ENCODE measurements at places on chromosomes 2 and 18.

DNA sequence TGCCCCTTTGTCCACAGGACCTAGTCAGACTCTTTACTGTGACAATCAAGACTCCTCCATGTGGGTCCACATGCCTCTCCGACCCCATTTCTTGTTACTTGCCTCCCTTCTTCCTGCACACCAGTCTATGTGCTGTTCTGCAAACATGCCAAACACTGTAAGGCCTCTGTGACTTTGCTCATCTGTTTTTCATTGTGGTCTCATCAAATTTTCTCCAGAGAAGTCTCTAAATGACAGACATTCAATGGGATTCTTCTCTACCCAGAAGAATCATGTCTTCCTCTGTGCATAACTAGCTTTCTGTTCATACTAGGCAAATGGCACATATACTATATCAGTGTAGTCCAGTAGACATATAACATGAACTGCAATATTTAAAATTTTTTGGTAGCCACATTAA is 43.0 kb upstream of the KCNE4 start:
- DNase-seq = no peak

GRCh38 chr2:236639461-236640235 is 70.0 kb downstream of the ACKR3 start:
- no peak for DNase-seq

GRCh38 chr2:196380098-196380497 is 208.7 kb upstream of the STK17B start:
- no peak for DNase-seq

GRCh38 chr2:30484145-30484544 is 37.1 kb downstream of the LCLAT1 start:
- DNase-seq = no peak

- no peak for DNase-seq
These were observed 87.0 kb downstream of the FARSB start for GRCh38 chr2:222568865-222569264.

- DNase-seq = no peak
These were observed 3.0 kb upstream of the CEP68 start for GRCh38 chr2:65053199-65053598.

- DNase-seq = peak; percentile 27
These were observed 185.7 kb downstream of the MTCL1 start for GRCh38 chr18:8890957-8891464.

DNA sequence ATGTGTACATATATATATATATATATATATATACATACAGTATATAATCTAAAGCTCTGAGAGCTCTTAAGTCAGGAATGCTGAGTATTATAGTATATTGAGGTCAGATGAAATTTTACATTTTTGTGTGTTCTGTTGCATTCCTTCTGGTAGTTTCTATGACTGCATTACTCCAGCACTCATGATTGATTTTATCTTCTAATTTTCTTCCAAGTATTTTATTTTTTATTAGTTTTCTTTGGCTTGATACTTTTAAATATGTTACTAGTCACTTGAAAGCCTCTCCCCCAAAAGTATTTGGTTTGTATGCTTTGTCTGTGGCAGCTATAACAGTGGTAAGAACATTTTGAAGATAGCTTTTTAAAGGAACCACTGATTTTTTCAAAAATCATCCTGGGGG is 25.0 kb downstream of the METTL21A start:
- DNase-seq = no peak

DNA sequence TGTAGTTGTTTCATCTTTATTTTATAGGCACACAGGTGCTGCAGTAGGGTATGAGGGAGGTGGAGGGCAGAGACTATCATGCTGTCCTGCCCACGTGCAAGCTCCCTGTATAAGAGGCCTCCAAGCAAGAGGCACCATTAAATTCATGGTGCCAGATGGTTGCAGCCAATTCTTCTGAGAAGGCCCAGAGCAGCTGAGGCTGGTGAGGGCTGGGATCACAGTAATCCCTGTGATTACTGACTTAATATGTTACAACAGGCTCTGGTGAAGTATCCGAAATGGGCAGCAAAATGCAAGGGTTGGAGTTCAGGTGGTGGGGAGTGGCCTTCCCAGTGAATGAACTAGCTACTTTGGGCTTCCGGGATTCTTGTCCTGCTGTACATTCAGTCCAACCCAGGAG is 191.9 kb upstream of the SMAD2 start:
- no peak for DNase-seq

GRCh38 chr2:69397234-69397633 is 10.2 kb upstream of the GFPT1 start:
- no peak for DNase-seq

DNA sequence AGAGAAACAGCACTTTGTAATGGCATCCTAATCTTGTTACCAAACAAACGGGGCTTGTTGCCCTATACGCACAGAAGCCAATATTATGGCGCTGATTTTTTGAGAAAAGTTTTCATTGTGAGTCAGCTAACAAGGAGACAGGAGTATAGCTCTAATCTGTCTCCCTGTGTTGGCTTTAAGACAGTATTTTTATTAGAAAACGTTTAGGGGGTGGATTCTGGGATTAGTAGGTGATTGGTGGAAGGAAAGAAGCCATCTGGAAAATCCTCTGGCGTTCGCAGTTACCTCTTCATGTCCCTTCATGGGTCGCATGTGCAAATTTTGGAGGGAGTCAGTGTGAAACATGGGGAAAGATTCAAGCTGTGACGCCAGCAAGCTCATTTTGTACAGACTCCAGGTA is 698 bp upstream of the TMEM237 start:
- no peak for DNase-seq

GRCh38 chr2:162301151-162301804 is 17.2 kb downstream of the IFIH1 start:
- DNase-seq = peak; percentile 32

- peak; percentile 36 for DNase-seq
These were observed 980 bp upstream of the SPTBN1 start for GRCh38 chr2:54455131-54455562.

DNA sequence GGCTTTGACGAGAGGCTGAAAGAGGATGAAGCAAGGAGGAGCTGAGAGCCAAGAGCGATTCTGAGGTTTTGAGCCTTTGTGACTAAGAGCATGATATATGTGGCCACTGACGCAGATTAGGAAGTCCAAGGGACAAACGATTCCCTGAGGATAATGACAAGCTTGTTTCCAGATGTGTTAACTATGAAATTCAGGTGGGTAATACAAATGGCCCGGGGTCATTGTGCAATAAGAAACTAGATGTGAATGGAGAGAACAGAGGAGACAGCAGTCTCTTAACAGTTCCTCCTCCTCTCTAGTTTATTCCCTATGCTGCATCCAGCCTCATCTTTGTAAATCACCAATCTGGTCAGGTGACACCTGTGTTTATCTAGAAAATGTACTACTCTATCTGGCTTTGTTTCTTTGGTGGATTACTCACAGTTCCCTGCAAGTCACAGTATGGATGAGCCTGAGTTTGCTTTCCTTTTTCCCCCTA is 84.2 kb downstream of the SOCS6 start:
- DNase-seq = no peak

DNA sequence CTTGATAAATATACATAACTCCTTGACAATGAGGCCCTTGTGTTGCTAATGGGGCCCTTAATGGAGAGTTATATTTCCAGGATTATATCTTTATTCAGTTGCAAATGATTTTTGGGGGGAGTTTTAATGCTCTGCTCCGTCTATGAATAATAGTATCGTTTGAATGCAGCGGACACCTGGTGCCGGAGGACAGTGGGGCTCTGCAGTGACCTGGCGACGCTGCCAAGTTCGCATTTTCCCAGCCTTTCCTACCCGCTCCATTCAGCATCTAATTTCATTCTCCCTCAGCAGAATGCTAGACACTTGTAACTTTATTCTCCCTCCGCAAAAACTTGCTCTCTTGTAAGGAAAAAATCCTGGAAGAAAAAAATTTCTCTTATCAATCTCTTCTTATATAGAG is 257.6 kb upstream of the SALL3 start:
- no peak for DNase-seq

DNA sequence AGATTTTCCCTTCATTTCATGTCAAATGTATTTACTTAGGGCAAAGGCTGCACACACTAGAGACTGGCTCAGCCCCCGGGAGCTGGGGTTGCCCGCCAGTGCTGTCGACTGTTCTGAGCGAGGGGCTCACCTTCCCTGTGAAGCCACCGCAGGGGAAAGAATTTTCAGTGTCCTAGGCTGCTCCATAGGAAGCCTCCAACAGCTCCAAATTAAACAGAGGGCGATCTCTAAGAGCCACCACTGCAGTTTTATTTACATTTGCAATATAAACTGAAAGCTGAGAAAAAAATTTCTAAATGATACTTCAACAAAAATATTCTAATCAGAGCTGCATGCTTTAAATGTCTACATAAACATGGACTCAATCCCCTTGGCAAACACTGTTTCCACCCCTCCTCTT is 54.0 kb downstream of the UXS1 start:
- DNase-seq = no peak

DNA sequence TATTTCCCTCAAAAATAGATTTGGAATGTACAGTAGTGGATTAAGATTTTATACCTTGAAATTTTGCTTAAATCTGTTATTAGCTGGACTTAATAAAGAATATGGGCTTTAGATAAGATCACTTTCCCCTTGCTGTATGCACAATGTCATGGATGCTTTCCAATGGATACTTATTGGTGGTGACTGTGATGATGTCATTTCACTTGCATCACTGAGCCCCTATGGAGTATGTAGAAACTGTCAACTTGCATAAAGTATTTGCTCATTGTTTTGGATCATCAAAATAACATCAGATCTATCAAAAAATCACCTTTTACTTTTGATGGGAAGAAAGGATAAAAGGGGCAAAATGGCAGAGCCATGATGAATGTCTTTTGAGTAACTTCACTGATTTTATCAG is 112.7 kb downstream of the ZEB2 start:
- DNase-seq = no peak

- DNase-seq = no peak
These were observed 129.3 kb upstream of the UNC80 start for GRCh38 chr2:209642146-209642820.

DNA sequence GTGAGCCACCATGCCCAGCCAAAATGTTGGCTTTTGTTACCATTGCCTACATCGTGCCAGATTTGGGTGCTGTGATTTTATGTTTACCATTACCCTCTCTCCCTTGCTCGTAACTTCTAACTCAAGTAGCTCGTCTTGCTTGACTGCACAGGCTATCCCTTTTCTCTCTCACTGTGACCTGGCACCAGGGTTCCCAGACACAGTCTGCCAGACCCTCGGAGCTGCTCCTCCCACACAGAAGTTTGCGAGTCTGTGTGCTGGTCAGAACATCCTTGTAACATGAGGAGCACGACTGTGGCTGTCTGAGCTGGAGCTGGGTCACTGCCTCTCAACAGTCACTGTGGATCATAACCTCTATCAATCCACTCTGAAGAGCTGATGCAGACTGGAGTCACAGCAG is 152.5 kb upstream of the ACKR3 start:
- DNase-seq = peak; percentile 12

GRCh38 chr2:220281771-220282170 is 654.3 kb downstream of the SLC4A3 start:
- DNase-seq = no peak

DNA sequence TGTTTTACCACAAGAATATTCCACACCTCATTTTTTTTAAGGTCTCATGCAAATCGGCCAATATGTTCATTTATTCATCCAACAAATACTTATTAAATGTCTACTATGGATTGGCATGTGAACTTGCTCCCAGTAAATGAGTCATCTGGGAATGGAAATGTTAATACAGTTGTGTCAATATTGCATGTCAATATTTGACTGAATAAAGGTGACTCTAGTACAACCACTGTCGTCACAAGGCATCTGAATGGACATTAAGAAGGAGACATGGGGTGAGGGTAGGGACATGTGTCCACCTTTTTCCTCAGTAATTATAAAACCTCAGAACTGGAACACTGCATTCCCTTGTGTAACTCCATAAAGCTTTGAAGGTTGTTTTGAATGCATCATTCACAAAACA is 365.4 kb downstream of the ADCYAP1 start:
- DNase-seq = no peak

DNA sequence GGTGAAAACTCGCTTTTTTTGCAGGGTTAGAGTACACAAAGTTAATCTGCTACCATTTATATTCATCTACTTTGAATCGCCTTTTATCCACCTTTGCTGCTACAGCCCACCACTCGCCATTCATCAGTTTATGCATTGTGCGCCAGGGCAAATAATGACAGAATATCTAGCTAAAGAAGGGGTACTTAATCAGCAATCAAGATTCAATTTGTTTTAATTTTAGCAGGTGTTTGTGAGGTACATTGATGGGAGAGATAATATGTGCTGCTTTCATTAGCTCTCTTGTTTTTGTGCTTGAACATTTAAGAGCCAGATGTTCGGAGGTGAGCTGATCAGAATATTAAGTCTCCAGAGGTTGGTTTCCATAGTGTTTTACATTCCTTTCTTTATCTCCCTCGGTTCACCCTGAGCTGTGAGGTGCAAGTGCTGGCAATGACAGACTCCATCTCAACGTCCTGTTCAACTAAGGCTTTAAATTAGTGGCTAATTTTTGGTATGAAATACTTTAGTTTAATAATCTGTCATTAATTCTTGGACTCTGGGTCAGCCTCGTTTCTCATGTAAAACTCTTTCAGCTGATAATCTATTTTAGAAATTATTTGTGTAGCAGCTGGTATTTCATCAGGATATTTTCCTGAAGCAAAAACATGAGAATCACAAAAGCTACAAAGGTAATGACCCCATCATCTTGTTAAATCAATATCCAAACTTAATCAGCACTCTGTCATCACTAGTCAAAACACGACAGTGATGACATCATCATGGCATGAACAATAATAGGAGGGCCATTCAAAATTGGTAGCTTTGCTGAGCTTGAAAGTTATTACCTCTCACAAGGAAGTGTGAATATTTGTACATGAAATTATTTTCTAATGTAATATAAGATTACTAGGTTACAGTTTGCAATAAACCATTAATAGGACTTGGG is 479.9 kb upstream of the FANCL start:
- no peak for DNase-seq

GRCh38 chr18:56835331-56835730 is 184.2 kb downstream of the WDR7 start:
- no peak for DNase-seq

GRCh38 chr2:223542501-223542900 is 59.7 kb downstream of the SCG2 start:
- no peak for DNase-seq

DNA sequence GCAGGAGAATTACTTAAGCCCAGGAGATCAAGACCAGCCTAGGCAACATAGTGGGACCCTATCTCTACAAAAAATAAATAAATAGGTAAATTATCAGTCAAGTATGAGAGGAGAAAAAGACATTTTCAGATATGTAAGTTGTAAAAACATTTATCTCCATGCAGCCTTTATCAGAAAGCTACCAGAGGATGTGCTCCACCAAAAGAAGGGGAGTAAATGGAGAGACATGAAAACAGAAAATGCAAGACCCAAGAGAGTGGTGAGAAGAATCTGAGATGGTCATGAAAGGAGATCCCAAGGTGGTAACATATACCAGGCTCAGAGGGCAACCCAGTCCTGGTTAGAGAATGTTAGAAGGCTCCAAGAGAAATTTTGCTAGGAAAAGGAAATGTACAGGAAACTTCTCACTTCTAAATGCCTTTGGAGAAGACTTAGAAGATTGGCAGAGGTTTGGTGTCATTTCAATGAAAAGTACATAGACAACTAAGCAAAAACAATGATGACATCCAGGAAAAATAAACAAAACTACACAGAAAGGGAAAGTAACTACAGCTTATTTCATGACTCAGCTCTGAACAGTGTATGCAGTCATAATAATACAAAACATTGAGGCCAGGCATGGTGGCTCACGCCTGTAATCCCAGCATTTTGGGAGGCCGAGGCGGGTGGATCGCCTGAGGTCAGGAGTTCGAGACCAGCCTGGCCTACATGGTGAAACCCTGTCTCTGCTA is 19.5 kb downstream of the CIB4 start:
- DNase-seq = no peak

Measured in left renal pelvis (tissue), 4 donors.